ENCODE measurements at places on chromosomes 5 and 9. TPM values are rescaled to one million over a fixed set of nuclear protein-coding genes. Genes with fewer than 3 reads are reported as not detected.

DNA sequence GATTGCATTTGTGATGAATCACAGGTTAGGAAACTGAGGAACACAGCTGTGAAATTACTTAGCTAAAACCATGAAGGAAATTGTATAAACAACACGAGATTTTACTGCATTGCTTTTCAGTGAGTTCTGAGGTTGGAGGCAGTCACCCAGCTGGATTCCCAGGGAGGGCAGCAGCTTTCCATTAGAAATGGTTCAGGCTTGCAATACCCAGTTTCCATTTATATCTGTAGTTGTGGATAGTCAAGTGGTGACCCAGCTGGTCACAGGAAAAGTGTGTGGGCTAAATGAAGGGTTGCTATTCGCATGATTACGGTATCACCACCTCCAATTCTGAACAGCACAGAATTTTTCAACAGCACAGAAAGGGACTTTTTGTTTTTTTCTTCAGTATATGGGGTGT is 34.3 kb upstream of the SPATA31D4 start:
- DNase-seq: no peak

DNA sequence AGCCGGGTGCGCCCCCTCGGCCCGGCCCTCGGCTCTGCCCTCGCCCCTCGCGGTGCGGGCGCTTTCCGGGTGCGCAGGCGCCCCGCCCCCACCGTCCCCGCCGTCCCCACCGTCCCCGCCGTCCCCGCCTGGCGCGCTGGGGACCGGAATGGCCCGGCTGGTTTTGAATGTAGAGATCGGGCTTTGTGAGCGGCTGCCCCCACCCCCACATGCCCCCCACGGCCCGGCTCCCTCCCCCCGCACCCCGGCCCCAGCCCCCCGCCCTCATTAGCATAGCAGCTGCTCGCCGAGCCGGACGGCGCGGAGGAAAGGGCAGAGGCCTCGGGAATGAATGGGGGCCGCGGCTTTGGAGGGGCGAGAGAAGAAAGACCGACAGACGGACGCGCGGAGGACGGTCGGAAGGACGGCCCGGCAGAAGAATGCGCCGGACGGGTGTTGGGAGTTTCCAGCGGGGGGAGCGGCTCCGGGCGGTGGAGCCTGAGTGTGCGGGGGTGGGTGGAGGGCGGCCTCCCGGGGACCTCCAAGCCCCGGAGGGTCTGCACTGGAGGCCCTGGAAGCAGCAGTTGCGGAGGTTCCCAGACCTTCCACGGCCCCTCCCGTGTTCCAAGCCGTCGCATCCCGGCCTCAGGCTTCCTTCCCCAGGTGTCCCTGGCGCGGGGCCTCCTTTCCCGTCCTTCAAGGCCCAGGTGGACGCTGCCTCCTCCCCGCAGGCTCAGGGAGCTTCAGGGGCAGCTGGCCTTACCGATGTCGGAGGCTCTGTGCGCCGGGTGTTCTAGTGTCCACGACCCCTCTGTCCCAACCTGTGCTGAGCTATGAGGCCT is 6.0 kb downstream of the NRARP start:
- DNase-seq: no peak

DNA sequence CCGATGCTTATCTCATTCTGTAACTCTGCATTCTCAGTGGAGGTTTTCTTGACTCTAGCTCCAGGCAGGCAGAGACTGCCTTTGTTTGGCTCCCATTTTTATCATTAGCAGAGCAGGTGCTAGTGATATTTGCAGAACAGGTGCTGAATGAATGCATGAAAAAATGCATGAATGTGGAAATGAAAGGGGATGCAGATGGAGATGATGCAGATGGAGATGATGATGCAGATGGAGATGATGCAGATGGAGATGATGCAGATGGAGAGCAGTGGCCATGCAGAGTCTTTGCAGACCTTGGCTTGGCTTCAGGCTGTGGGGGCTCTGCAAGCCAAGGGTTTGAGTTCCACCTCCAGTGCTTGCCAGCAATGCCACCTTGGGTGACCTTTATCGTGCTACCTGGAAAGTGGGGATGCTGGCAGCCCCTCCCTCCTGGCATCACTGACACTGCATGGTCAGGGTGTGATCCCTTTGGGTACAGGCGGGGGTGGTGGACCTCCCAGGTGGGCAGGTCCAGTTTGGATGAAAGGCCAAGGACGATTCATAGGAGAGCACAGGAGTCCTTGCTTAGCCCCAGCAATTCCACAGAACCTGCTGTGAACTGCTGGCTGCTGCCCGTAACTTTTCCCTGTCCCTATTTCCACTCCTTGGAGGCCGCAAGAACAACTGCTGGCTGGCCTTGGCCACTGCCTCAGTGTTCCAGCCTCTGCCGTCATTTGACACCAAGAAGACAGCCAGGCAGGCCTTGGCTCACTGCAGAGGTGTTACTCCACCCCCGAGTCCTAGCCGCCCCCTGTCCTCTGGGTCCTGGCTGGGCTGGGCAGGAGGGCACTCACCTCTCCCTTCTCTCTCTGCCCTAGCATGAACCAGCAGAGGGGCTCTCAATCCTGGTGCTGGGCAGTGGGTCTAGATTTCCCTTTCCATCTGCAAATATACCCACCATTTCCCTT is 33.0 kb downstream of the ERGIC1 start:
- DNase-seq: peak; percentile 61

GRCh38 chr5:39485079-39485478 is 60.3 kb upstream of the DAB2 start:
- no peak for DNase-seq

C5orf34 gene
- 3.9 TPM for total RNA-seq

DNA sequence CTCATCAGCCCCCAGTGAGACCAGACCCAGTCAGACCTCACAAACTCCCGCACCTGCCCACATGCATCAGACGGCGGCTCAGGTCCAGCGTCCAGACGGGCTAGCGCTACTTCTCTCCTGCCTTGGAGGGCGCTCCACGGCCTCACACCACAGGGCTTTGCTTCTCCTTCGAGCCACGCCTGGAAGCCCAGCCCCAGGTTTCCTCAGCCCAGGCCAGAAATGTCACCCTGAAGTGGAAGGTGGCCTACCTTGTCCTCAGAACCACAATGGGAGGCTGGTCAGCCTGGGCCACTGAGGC is 2.8 kb downstream of the NACC2 start:
- DNase-seq: no peak

GRCh38 chr9:93033531-93033930 is 25.0 kb upstream of the SUSD3 start:
- no peak for DNase-seq

DNA sequence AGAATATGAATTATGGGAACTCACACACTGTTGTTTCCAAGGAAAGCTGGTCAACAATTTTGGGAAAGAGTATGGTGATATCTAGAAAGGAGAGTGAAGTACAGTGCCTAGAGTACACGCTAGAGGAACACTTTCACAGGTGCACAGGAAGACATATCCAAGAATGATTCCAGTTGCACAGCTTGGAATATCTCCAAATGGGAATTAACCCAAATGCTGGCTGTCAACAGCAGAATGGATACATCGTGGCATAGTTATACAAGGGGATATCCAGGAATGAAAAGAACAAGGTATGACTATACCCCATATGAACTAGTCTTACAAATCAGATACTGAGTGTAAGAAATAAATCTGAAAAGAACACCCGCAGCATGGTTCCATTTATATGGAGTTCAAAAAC is 231.3 kb downstream of the FSTL4 start:
- no peak for DNase-seq

SLC34A1 gene
- total RNA-seq: not detected

GRCh38 chr5:56050551-56051255 is 55.9 kb upstream of the IL6ST start:
- DNase-seq: no peak

PCDHA9 gene
- 0.25 TPM for total RNA-seq

SCAI gene
- total RNA-seq: 3.7 TPM

GRCh38 chr5:118069452-118069851 is 918.9 kb downstream of the DTWD2 start:
- DNase-seq: no peak

ACOT12 gene
- not detected for total RNA-seq

DNA sequence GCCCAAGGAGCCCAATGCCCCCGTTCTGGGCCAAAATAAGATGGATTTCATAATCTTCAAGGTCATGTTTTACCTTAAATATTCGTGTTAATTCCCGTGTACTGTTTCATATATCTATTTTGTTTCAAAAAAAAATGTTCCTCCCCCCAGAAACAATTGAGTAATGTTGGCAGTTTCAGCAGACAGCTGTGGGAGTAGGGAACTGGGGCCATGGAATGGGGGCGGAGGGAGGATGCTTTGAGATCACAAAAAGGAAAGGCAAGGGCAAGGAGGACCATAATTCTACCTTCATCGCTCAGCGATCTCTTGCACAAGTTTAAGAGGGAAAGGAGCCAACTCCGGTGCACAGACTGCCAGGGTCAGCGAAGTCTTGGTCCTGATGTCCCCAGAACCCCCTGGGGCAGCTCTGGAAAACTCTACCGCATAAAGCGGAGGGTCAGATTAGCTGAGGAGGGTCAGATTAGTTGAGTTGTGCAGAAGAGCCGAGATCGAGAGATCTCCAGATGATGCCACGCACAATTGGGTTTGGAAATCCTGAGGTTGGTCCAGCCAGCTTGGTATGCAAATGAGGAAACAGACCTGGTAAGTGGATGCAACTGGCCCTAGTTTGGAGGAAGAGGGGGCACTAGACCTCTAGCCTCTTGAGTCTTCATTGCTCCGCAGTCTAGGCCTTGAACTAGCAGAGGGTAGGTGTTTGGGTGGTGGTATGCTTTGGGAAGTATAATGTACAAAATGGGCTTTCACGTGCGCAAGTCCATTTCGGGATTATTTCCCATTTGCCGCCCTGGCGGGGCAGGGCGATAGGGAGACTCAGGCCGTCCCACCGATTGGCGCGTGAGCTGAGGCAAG is 24.0 kb downstream of the CDKN2A start:
- no peak for DNase-seq

ZNF79 gene
- 9.3 TPM for total RNA-seq
